WTC11 (cell line): ENCODE measurements at places on chromosomes 7 and 10.

GRCh38 chr10:59047957-59048618 is 128.4 kb upstream of the PHYHIPL start:
- DNase-seq = no peak

DNA sequence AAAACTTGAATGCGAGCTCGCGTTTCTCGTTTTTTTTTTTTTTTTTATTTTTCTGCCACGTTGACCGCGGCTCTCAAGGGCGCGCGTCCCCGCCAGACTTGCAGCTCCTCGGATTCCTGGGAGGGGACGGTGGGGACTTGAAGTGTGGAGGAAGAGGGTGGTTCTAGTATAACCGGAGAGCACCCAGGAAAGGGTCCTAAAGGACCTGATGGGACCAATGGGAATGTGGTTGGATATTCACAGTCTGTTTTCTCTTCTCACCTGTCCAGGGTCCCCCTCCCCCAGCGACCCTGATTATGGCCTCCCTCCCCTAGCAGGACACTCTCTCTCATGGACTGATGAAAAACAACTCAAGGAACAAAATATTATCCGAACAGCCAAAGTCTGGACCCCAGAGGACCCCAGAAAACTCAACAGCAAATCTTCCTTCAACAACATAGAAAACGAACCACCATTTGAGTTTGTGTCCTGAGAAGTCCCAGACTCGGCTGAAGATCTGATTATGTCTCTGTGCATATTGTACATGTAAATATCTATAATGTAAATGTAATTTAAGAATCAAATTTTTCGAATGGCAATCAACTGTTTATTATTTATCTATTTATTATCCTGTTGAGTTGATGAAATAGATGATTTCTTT is 1.4 kb downstream of the PTF1A start:
- no peak for DNase-seq

GRCh38 chr10:129832573-129833467 is 131.3 kb downstream of the EBF3 start:
- DNase-seq = no peak

GRCh38 chr7:90843472-90843871 is 247.4 kb downstream of the CDK14 start:
- DNase-seq = no peak

DNA sequence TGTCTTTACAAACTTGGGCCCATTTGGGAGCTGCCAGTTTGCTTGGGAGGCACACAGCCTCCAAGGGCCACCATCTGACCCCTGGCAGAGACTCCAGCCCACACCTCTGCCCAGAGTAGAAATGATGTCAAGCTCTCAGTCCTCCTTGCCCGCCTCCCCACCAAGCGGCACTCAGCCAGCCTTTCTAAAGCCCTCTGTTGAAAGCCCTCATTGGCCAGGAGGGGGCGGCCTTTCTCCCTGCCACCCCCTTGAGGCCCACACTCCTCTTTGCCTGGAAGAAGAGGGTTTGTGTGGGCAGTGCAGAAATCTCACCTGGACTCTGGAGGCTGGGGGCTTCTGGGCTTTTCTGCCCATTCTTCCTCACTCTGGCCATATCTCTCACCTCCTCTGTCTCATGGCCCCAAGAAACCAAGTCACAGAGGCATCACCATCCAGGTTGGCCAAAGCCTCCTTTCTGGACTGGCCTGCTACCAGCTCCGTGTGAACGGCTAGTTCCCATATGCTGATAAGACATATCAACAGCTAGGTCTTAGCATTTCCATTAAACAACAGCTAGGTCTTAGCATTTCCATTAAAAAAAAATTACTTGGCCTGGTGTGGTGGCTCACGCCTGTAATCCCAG is 36.1 kb downstream of the UBTD1 start:
- peak; percentile 68 for DNase-seq

GRCh38 chr10:7525314-7526016 is 114.6 kb upstream of the SFMBT2 start:
- peak; percentile 67 for DNase-seq

GRCh38 chr7:108815815-108816214 is 246.1 kb downstream of the DNAJB9 start:
- DNase-seq = no peak

- DNase-seq = no peak
These were observed 1.3 kb downstream of the RFC2 start for GRCh38 chr7:74252893-74253292.

- no peak for DNase-seq
These were observed 13.9 kb downstream of the HNRNPA2B1 start for GRCh38 chr7:26186364-26187311.

- DNase-seq = no peak
These were observed 57.0 kb downstream of the CALD1 start for GRCh38 chr7:134836447-134836846.

DNA sequence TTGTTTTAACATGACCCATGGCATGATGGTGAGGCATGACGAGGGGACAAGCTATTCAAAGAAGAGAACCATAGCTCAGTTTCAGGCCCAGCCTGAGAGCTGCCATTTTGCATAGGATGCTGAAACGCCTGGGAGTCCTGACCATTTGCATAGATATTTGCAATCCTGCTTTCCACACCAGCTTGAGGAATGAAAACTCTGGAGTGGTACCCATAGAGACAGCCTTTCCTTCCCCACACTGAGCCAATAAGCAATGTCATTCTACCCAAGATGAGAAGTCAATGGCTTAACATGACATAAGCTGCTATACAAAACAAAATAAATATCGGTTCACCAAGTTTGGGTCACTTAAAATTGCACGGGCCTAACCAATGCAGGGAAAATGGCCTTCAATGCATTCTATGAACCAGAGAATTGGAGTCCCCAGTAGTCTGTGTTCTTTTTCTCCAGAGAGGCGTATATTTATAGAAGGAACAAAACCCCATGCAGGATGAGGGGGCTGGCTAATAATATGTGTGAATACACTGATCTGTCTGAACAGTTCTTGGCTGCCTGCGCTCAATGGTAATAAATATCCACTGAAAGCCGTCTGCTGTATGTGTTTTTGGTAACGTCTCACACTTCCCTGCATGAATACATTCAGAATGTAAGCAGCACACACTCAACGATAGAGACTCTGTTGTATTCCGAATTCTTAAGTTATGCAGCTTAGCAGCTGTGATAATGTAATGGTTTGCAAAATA is 329.3 kb downstream of the FRMD4A start:
- DNase-seq = no peak

- no peak for DNase-seq
These were observed 6.8 kb upstream of the MACC1 start for GRCh38 chr7:20224025-20224424.

DNA sequence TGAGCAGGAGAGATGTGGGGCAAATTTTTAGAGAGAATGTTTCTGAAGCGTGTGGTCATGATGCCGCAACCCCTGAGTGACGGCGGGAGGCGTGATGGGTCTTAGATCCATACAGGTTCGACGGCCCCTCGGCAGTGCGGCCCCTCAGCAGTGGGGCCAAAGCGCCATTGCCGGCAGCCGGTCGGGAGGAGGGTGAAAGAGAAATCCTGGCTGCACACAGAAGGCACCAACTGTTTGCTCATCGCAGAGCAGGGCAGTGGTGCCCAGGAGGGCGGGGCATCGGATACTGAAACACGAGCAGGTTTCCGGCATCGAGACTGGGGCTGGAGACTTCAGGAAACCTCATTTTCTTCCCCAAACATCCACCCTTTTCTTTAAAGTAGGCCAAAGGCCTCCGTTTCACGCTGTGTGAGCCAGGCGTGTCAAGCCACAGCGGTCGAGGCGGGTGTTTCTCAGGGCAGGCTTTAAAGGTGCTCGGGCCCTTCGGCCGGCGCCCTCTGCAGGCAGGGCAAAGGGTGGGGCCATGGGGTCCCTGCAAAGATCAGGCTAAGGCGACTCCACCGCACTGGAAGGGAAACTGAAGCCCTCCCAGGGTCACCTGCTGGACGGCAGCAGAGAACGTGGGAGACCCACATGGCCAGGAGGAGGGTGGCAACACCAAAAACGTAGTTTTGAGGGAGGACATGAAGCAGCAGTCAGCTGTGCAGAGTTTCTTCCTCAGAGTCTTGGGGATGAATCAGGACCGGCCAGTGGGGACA is 42.0 kb upstream of the PPP2R2D start:
- DNase-seq = no peak

DNA sequence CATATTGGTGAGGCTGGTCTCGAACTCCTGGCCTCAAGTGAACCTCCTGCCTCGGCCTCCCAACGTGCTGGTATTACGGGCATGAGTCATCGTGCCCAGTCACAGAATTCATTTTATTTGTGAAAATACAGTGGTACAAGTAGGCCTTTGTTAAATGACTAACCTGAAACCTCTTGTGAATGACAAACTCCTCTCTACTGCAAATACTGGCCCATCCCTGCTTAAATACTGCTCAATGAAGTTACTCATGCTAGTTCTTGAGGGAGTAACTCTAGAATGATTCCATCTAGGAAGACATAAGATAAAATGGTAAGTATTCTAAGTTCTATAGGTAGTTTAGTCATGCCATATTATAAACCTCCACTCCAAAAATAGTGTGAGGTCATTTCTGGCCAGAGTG is 80.7 kb downstream of the UBE2H start:
- no peak for DNase-seq

DNA sequence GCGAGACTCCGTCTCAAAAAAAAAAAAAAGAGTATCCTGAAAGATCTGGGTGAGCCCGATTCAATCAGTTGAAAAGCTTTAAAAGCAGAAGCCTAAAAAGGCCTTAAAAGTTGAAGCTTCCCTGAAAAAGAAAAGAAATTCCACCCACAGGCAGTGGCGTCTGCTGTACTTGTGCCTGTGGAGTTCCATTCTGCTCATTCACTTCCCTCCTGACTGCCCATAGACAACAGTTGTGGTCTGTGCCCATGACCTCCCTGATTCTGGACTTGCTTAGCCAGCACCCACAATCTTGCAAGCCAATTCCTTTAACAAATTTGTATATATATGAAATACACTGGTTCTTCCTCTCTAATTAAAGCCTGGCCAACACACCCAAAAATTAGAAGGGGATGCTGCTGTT is 141.7 kb downstream of the DLG5 start:
- DNase-seq = no peak

DNA sequence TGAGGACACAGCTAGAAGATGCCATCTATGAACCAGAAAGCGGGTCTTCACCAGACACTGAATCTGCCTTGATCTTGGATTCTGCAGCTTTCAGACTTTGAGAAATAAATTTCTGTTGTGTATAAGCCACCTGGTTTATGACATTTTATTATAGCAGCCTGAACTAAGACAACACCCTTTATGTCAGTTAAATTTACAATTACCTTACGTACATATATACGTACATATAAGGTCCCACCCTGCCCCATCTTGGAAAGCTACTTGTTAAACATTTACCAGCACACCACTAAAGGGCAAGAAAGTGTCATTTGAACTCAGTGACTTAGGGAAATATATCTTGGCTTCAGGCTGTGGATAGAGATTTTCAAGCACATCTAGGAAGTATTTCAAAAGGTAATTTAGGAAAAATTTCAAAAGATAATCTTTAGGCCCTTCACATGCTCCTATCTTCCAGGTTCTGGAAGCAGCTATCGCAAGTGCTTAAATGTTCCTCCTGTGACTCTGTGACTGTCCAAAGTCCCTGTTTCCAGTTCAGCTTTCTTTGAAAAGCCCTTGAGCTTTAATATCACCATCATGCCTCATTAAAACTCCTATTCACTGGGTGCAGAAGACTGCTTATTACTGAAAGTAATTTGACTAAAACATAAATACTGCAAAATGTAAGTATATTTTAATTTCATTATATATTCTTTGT is 9.6 kb upstream of the SRI start:
- DNase-seq = no peak

DNA sequence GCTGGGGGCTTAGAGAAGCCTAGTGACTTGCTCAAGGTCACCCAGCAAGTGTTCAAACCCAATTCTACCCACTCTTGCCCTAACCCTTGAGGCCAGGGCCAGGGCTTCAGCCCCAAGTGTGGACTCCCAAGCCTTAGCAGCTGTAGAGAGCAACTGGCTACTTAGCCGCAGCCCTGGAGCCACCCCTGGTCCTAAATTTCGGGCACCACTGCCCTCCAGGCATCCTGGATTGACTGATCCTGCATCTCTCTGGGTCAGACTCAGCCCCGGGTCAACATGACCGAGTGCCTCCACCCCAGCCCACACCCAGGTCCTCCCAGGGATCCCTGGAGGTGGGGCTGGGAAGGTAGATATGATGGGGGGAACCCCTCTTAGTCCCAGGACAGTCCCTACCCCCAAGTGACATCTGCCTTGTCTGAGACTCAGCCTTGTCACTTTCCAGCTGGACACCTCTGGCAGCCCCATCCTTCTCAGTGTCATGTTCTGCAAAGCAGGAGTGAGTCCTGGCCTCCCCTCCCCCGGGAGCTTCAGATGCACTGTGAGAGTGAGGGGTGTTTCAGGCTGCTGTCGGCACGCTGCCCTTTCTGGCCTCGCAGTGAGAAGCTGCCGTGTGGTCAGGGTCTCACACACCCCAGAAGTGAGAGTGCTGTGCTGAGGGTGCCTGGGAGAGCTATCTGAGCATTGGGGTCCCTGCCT is 89.8 kb downstream of the ZMIZ1 start:
- DNase-seq = peak; percentile 39

DNA sequence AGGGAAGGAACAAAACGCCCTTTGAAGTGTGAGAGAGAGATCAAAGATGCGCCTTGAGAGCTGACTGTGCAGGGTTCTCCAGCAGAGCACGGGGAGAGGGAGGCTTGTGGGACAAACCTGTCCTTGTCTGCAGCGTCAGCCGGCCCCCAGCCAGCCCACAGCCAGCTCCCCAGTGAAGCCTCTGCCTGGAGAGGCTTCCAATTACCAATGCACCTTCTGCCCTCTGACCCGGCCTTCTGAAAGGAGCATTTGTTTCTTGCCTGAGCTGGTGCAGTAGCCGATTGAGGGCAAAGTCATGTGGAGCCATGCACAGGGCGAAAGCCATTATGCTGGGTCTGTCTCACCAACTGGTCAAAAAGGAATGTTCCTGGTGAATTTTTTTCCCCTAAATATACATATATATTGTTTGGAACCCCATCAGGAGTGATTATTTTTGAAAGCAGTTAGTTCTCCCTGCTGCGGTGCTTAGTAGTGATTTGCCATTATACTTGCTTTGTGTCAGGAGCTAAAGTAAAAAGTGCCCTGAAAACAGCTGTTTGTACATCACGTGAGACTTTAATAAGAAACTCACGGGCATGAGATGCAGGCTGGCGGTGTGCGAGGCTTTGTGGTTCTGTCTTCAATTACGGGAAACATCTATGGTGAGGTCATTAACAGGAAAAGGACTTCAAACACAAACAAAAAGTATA is 268.6 kb downstream of the KLF6 start:
- no peak for DNase-seq
